ENCODE measurements at places on chromosomes 16 and 17.
A peak's percentile ranks its signal among the peaks of the same experiment; 100 is the strongest.

DNA sequence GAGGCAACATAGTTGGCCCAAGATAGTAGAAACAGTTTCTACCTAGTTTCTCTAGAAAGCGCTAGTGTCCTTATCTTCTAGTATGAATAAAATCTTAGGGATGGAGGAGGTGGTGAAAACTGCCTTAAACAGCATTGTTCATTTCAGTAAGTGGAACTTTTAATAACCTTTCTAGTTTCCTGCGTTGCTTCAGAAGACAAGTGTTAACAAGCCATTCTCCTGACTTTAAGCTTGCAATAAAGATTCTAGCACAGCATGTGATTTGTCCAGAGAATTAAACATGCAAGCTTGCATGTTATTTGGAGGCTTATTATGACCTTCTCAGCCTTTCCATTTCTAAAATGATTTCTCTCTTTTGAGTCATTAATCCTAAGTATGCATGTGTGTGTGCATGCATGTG, 72.3 kb downstream of the TANGO6 start:
- DNase-seq = no peak

DNA sequence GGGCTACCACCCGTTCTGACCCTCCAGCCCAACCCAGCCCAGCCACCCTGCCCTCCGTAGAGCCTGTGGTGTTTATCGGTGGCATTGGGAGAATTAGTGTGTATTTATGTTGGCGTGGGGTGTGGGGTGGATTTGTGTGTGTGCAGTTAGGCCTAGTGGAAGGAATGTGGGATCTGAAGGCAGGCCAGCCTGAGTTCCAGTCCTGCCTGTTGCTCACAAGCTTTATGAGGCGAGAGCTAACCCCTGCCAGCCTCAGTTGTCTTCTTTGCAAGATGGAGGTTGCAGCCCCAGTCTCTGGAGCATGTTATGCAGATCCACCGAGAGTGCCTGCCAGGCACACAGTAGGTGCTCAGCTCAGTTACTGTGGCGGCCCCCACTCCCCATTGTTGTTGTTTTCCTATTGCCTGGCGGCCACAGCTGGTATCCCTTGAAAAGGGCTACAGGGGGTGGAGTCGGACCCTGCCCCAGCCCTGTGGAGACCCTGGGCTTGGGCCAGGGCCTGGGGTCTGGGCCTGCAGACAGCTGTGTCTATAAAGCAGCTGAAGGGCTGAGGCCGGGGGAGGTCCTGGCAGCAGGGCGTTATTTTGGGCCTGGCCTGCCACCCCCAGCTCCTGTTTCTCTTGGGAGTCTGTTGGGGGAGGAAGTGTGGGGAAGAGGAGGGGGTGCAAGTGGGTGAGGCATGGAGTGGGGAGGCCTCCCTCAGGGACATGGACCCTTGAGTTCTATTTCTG, 5.1 kb downstream of the ERBB2 start:
- no peak for DNase-seq

- DNase-seq = no peak
These were observed 104.4 kb downstream of the LYRM1 start for GRCh38 chr16:21005008-21005407.

DNA sequence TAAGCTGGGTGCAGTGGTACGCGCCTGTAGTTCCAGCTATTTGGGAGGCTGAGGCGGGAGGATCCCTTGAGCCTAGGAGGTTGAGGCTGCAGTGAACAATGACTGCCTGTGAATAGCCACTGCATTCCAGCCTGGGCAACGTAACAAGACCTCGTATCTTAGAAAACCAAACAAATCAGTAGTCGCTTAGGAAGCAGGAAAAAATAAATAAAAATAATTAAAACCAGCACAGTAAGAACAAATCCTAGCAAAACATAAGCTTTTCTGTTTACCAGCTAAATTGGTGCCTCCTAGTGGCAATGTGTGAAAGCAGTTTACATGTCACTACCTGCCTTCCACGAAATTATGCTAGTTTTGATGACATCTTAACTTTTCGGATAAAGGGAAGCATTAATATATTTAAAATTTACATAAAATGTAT, 1.3 kb downstream of the ARMC5 start:
- no peak for DNase-seq

GRCh38 chr17:6574687-6575595, 18.6 kb upstream of the PITPNM3 start:
- no peak for DNase-seq

DNA sequence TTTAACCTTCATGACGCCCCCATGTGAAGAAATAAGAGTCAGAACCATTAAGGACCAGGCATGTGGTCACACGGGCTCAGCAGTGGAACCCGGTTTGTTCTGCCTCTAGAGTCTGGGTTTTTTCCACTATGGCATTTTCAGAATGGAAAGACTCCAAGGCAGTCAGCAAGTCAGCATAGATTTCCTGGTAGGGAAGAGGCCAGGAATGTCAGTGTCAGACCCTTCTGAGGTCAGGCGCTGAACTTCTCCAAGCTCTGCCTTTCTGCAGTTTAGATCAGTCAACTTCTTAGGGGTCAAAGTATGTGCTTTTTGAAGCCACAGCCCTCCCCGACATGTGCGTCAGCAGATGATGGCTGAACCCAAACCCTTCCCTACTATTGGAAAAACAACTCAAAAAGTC, 3.9 kb downstream of the SSTR2 start:
- DNase-seq = no peak

- no peak for DNase-seq
These were observed 6.0 kb upstream of the CCL1 start for GRCh38 chr17:34368946-34369500.

DNA sequence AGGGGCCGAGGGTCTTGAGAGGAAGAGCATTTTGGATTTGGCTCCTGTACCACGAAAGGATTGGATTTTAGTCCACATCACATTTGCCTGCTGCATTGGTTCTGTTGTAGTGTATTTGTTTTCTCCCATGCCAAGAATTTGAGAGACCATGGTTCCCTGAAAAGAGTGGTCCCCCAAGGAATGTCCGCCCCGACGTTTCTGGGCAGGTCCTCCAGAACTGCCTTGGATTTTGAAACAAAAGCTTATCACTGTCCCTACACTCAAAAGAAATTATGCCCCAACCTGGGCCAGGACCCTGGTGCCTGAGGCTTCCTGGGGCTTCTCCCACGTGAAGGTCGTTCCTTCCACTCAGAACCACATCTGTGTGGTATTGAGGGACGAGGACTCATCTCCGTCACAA, 10.8 kb downstream of the NTN1 start:
- no peak for DNase-seq

DNA sequence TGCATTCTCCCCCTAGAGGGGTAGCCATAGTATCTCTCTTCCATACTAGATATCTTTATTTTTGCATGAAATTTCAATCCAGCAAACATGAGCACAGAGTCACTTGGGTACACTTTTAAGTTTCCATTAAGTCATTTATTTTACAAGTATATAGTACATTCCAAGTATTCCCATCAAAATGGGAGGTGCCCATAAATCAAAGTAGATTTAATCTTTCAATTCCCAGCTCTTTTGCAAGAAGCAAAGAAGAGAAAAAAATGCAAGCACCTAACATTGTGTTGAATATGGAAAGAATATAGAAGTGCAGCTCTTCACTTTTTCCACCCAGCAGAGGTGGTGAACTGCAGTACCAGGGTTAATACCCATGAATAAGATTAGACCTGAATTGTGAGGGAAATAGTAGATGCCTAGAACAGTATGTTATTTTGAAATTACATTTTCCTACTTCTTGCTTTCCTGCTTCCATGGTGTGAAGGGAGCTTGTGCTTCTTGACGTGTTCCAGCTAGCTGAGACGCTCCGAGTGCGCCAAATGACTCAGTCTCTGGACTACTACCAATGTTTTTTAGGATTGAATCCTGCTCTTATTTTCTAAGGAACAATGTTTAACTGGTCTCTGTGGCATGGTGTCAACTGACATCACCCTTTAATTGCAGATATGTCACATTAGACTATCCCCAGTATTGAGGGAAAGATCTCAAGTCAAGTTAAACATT, 151.1 kb upstream of the MAF start:
- no peak for DNase-seq

- DNase-seq = no peak
These were observed 329.6 kb downstream of the SNX29 start for GRCh38 chr16:12305847-12306801.

- no peak for DNase-seq
These were observed 30.8 kb downstream of the NDEL1 start for GRCh38 chr17:8466456-8466855.

- DNase-seq = no peak
These were observed 196.6 kb downstream of the UTP18 start for GRCh38 chr17:51456942-51457341.

DNA sequence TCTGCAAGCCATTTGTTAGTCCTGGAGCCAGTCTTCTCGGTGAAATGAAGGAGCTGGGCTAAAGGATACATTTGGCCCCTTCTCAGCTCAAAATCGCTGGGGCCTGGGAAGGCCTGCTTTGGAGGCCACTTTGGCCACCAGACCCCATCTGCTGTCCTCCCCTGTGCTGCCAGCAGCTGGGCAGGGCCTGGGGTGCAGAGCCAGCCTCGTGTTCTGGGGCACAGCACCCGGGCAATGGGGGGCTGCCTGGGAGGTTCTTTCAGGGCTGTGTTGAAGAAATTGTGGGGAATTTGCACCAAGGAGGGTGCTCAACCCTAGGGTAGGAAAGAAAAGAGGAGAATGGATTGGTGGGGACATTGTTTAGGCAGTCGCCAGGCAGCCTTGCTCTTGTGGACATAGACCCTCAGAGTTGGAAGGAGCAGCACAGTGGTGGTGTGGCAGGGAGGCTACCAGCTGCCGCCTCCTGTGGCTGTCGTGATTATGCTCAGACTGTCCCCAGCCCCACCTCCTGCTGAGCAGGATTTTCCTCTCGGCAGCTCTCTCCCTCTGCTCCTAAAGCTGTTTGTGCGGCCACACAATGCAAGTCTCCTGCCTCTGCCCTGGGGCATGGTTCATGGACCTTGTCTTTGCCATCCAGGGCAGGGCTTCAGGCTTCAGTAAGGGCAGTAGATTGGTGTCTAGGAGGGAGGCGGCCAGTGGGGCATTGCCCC, 174.8 kb downstream of the NTN1 start:
- DNase-seq = no peak

- no peak for DNase-seq
These were observed 302.9 kb downstream of the CPPED1 start for GRCh38 chr16:12500771-12501170.

DNA sequence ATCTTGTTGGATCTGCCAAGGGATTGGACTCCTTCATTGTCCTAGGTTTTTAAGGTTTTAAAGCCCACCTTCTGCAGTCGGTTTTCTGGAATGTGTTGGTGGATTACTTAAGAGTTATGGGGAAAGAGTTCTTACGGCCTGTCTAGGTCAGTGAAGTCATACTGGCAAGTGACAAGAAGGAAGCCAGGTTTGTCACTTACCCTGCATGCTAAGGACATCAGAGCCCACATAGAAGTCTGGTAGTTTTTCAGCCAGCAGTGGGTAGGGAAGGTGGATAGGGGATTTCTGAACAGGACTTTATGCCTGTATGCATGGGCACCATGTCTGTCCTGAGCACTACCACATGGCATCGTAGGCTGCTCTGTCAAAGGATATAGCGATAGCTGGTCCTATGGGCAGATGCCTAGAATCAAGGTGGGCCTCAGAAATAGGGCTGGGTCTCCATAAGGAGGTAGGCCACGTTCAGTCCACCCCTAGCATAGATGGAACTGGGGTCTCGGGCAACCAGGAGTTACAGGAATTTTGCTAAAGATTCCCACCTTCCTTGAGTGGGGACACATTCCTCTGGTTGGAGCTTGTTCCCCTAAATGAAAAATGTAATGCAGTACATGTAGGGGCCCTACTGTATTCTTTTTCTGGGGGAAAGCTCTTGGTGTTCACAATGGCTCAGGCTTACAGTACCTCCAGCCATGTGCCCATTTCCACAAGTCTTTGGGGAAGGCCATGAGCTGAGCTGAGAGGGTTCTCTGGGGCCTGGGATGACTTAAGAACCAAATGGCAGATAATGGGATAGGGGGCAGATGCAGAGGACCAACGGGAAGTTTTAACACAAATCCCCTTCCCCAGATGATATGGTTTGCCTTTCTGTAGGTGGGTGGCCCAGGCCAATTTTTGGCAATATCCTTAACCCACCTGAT, 27.5 kb downstream of the TRPV2 start:
- no peak for DNase-seq

DNA sequence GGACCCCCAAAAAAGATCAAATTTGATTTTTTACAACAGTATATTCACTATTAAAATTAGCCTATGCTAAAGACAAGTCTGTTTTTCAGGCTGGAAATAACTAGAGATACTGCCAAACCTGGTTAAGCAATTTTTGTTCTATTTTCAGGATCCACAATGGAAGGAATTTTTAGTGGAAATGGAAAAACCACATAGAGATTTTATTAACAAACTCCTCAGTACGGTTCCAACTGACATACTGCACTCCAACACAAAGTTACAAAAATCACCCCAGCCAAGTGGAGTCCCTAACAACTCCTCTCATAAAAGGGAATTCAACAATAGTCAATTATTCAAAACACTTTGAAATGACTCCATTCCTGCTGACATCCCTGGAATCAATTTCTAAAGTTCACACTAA, 101.6 kb upstream of the TOB1 start:
- no peak for DNase-seq

- no peak for DNase-seq
These were observed 26.6 kb downstream of the ITGB3 start for GRCh38 chr17:47280072-47280811.

DNA sequence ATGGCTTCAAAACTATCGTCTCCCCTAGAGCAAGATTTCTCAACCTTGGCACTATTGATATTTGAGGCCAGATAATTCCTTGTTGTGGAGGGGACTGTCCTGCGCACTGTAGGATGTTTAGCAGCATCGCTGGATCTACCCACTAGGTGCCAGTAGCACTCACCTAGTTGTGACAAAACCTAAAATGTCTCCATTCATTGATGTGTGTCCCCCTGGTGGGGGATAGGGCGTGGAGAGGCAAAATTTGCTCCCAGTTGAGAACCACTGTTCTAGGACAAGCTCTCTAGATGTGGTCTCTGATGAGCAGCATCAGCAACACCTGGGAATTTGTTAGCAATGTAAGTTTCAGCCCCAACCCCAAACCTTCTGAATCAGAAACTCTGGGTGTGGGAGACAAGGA, 259.0 kb downstream of the XYLT1 start:
- no peak for DNase-seq

DNA sequence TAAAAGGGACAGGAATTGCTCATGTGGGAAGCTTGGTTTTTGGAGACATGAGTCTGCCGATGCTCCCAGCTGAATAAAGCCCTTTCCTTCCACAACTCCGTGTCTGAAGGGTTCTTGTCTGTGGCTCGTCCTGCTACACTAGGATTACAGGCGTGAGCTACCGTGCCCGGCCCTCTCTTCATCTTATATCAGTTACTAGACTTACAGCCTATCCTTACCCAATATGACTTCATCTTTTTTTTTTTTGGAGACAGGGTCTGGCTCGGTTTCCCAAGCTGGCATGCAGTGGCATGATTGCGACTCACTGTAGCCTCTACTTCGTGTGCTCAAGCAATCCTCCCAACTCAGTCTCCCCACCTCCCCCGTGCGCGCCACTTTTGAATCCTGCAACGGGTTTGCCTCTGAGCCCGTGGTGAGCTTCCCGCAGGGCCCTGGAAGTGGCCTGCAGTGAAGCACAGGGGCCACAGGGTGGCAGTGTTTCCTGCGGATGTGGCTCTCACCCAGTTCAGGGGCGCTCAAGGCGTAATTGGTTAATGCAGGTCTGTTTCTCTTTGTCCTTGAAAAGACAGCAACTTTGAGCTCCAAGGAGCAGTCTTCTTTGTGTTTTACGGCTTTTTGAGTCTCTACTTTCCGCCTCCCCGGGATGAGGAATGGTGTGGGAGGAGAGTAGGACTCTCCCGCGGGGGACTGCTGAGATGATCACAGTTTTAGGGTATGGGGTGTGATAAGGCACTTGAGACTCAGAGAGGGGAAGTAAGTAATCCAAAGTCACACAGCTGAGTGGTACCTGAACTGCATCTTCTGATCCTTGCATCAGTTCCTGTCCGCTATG, 22.7 kb upstream of the GPRC5B start:
- peak; percentile 35 for DNase-seq

- no peak for DNase-seq
These were observed 332 bp upstream of the VPS25 start for GRCh38 chr17:42772945-42773289.
